ENCODE measurements at places on chromosomes 6 and 20.
A peak's percentile ranks its signal among the peaks of the same experiment; 100 is the strongest.

DNA sequence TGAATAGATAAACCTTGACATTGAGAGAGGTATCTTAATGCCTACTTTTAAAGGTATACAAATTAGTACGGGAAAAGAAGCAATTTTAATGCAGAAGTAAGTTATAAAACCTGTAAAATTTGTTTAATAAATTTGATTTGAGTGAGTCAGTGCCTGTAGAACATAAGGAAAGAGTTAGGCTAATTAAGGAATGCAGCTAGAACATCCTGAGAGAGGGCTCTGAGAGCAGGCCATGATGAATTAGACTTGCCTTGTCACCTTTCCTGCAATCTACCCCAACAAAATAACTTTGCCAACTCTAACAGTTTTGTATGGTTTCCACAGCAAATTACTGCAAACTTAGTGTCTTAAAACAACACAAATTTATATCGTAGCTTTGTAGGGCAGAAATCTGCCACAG lies 700.8 kb downstream of the RFPL4B start:
- no peak for DNase-seq

DNA sequence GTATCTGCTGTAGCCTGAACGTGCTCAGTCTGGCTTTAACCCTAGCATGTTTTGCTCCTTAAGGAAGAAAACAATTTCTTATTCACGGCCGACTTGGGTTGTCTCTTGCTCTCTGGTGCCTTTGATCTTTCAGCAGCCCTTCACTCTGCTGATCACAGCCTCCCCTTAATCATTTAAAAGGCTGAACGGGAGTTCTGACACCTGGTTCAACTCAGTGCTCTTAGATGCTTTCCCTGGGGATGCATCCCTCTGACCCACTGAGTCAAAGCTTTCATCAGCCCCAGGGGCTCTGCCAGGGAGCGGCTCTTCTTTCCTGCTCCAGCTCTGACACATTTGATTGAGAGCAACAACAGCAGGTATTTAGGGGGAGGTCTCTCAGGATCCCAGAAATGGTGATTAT lies 79.0 kb upstream of the FYN start:
- no peak for DNase-seq

DNA sequence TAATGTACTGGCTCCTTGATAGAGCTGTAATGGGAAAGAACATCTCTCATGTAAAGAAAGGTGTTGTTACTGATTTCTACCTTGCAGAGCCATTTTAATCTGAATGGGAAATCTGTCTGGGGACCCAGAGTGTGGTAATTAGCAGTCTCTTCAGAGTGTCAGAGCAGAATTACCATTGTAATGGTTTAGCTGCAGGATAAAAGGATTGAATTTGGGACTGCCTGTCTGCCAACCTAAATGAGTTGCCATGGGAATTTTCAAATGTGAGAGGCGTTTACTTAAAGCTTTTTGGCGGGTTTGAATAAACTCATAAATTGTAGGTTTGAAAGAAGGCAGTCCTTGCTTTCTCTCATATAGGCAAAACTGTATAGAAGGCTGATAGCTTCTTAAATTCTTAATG lies 128.8 kb downstream of the QKI start:
- no peak for DNase-seq

DNA sequence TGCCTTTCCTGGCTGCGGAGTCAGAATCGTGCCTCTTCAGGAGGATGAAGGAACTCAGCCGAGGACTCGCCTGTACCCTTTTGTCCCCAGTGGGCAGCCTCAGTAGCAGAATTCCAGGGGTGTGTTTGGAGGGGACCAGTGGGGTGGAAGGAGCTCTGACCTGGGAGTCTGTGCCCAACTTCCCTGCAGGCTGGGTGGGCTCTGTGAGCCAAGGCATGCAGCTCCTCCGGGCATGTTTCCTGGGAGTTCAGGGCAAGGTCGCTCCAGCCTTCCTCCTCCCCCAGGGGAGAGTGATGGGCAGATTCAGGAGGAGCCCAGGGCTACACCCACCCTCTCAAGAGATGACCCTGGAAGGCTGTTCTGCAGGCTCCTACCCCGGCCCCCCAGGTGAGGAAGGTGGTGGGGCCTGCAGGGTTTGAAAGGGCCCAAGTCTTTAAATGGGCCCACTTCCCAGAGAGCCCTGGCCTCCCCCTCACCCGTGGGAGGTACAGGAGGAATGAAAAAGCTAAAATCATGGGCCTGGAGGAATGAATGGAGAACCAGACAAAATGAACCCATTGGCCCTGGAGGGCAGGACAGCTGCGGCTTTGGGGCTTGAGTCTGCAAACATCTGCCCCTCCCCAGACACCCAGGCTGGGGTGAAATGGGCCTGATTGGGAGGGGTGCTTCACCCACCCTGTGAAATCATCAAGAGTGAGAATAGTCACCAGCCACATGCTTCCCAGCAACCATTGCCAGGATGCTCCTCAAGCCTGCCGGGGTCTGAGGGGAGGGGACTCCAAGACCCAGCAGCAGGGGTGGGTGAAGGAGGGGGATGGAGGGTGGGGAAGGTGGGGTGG lies 77.6 kb upstream of the PMEPA1 start:
- no peak for DNase-seq

DNA sequence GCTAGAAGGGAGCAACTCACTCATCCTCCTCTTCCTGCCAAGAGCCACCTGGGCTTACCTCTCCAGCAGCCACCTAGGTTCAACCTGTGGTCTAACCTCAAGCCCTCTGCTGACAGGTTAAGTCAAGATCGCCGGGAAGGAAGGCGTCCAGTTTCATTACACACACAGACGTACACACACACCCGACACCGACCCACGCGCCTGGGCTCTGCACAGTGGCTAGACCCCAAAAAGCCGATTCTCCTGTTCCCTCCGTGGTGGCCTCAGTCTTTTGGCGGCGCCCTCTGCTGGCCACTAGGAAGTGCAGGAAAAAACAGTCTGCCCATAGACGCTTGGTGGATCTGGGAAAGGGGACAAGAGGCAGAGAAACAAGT lies 52.8 kb downstream of the MRPL14 start:
- peak; percentile 77 for DNase-seq

DNA sequence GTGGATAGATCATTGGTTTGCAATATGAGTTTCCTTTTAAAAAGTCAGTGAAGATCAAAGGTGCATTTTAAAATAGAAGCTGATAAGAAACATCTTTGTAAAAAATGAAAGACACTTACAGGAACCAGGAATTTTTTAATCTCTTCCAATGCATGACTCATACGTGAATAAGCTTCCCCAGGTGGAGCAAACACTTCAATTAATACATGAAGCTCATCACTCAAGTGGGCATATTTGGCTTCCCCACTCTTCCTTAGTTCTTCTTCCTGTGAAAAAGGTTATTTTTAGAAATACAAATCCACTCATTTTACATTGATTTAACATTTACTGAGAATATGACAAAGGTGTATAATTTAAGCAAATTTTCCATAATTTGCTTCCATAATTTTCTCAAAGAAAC lies 308.1 kb downstream of the KHDRBS2 start:
- no peak for DNase-seq

Data from HEK293T (cell line).